Right kidney (tissue), 9 donors: ENCODE measurements at places on chromosomes 2 and 18.

DNA sequence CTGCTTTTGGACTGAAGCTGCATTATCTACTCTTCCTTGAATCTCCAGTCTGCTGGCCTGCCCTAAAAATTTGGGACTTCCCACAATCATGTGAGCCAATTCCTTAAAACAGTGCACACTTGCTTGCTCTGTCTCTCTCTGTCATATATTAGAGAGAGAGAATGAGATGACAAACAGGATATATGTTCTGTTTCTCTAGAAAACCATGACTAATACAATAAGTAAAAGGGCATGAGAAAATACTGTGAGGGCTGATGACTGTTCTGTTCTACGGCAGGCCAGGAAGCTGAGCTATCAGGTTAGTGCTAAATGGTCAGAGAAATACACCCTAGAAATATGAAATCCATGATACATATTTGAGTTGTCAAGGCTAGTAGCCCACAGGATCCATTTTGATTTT, 1896.8 kb upstream of the CELF4 start:
- no peak for DNase-seq

DNA sequence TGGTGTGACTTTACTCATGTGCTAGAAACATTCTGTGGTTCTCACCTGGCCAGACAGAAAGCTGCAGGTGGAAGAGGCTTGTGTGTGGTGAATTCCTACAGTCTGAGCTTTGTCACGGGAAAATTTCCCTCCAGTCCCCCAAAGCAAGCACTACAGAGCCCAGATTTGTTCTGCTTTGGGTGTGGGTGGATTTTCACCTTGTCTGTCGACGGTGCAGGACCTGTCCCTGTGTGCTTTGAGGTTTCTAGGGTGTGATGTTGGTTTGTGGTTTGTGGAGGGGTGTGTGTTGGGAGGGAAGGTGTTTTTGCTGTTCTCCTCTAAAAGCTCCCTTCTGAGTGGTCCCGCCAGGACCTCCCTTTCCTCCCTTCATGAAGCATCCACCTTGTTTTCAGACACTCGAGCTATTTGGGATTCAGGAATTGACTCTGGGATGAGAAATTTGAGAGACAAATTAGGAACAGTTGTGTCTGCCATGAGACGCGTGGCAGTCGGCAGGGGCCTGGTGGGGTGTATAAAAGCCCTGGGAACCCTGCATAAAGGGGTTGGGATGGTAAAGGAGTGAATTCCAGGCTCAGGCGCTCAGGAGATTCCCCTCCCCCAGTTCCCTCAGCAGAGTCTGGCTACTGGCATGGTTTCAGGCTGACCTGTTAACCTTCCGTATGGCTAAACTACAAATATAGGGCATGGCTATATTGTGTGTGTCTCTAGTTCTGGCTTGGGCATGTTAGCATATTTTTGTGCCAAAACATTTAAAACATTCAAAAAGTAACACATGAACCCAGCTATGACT, 65.5 kb downstream of the DGKD start:
- DNase-seq = no peak

DNA sequence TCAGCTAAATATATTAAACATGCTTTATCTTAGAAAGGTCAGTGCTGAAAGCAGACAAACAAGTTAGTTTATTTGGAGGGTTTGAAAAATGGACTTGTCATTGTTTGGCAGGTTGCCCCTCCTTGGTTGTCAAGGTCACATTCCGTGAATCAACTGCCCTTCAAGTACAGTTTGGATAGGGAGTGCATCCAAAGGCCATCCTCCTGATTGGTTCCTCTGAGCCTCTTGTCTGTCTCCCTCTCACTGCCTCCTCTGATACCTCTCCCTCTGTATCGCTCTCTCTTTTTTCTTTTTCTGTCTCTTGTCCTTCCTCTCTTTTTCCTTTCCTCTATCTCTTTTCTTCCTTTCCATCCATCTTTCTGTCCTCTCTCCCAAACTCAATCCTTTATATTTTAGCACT, 5.4 kb downstream of the ITGAV start:
- no peak for DNase-seq

GRCh38 chr2:45191146-45191863, 182.1 kb upstream of the SIX2 start:
- DNase-seq = no peak

- DNase-seq = peak; percentile 89
Measured at GRCh38 chr2:144515696-144516410, 4.1 kb downstream of the ZEB2 start.
